ENCODE measurements at places on chromosomes 4 and X. TPM values are rescaled to one million over a fixed set of nuclear protein-coding genes. Genes with fewer than 3 reads are reported as not detected.

FGF5 gene
- 0.16 TPM for total RNA-seq

VCX3A gene
- not detected for total RNA-seq

MAGEB2 gene
- total RNA-seq = not detected

PLAC1 gene
- total RNA-seq = not detected

PNMA6A gene
- total RNA-seq = 11.5 TPM

S100G gene
- not detected for total RNA-seq

FRMPD4 gene
- total RNA-seq = 2.0 TPM

ASB12 gene
- 0.38 TPM for total RNA-seq

DCHS2 gene
- total RNA-seq = 16.0 TPM

GBA3 gene
- total RNA-seq = not detected

LRAT gene
- total RNA-seq = 7.0 TPM

RAB33A gene
- total RNA-seq = 8.0 TPM

STOX2 gene
- total RNA-seq = 40.6 TPM

CXorf58 gene
- total RNA-seq = 0.22 TPM

MAGEE2 gene
- 1.5 TPM for total RNA-seq

TLR3 gene
- total RNA-seq = 2.7 TPM

SRPX gene
- total RNA-seq = 50.5 TPM

CSAG1 gene
- not detected for total RNA-seq

SLC7A11 gene
- 7.1 TPM for total RNA-seq

DUX4 gene
- not detected for total RNA-seq

OTUD6A gene
- total RNA-seq = not detected

MAP3K15 gene
- 0.49 TPM for total RNA-seq

ETDA gene
- total RNA-seq = not detected

CNGA1 gene
- total RNA-seq = 14.1 TPM

CPE gene
- 374 TPM for total RNA-seq

TMEM47 gene
- 86.8 TPM for total RNA-seq

HEPH gene
- total RNA-seq = 55.7 TPM

EGF gene
- 20.8 TPM for total RNA-seq

PALLD gene
- total RNA-seq = 128 TPM

P2RY8 gene
- total RNA-seq = 1.4 TPM

ARL9 gene
- 0.99 TPM for total RNA-seq

PRR32 gene
- total RNA-seq = 0.60 TPM

CENPVL3 gene
- total RNA-seq = 1.9 TPM

FAM184B gene
- 20.3 TPM for total RNA-seq

TBCK gene
- 114 TPM for total RNA-seq

PUDP gene
- 13.8 TPM for total RNA-seq

WDFY3 gene
- 205 TPM for total RNA-seq

CXCL3 gene
- total RNA-seq = 1.5 TPM

TBC1D8B gene
- 18.3 TPM for total RNA-seq

TMEM150C gene
- 24.6 TPM for total RNA-seq

SPANXN4 gene
- not detected for total RNA-seq

BMPR1B gene
- total RNA-seq = 13.0 TPM

XAGE2 gene
- not detected for total RNA-seq

NCBP2L gene
- total RNA-seq = not detected

GABRE gene
- total RNA-seq = 89.1 TPM

DMRTC1 gene
- 1.2 TPM for total RNA-seq
